ENCODE measurements at places on chromosomes 2 and 18.

DNA sequence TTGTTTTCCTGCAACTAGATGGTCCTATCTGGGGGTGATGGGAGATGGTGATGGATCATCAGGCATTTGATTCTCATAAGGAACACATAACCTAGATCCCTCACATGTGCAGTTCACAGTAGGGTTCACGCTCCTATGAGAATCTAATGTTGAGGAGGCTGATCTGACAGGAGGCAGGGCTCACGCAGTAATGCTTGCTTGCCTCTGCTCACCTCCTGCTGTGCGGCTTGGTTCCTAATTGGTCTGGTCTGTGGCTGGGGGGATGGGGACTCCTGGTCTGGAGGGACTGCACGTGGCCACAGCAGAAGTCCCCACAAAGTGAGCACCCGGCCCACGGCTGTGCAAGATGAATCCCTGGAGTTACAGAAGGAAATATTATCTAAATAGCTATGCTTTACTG lies 11.3 kb downstream of the MC5R start:
- no peak overlapping the region for H3K27ac ChIP-seq
- no peak for DNase-seq
- H3K36me3 ChIP-seq, result no peaks in the 10 kb centered on the region
- peaks cover 46% of the 10 kb centered on the region for H3K27me3 ChIP-seq
- H3K4me1 ChIP-seq, result no peaks in the 10 kb centered on the region
- H3K4me3 ChIP-seq, result no peak overlapping the region

GRCh38 chr2:151991010-151991409 lies 107.8 kb downstream of the CACNB4 start:
- no peaks in the 10 kb centered on the region for H3K36me3 ChIP-seq
- no peak overlapping the region for H3K27ac ChIP-seq
- H3K27me3 ChIP-seq, result no peaks in the 10 kb centered on the region
- H3K4me1 ChIP-seq, result no peaks in the 10 kb centered on the region

- H3K27ac ChIP-seq, result no peak overlapping the region
- no peaks in the 10 kb centered on the region for H3K27me3 ChIP-seq
- no peaks in the 10 kb centered on the region for H3K36me3 ChIP-seq
- H3K4me3 ChIP-seq, result no peak overlapping the region
- no peaks in the 10 kb centered on the region for H3K4me1 ChIP-seq
Observed at GRCh38 chr2:116935097-116935814, 879.2 kb upstream of the DDX18 start.

- H3K27me3 ChIP-seq, result peaks cover 55% of the 10 kb centered on the region
- H3K4me1 ChIP-seq, result no peaks in the 10 kb centered on the region
- H3K36me3 ChIP-seq, result no peaks in the 10 kb centered on the region
- no peak overlapping the region for H3K4me3 ChIP-seq
Observed at GRCh38 chr2:16525265-16525887, 140.3 kb downstream of the CYRIA start.

- peaks cover 24% of the 10 kb centered on the region for H3K4me1 ChIP-seq
- no peak for DNase-seq
- no peak overlapping the region for H3K4me3 ChIP-seq
- H3K36me3 ChIP-seq, result no peaks in the 10 kb centered on the region
- no peak overlapping the region for H3K27ac ChIP-seq
Observed at GRCh38 chr2:240210198-240210965, 69.9 kb upstream of the OTOS start.

- H3K27ac ChIP-seq, result no peak overlapping the region
- H3K36me3 ChIP-seq, result no peaks in the 10 kb centered on the region
- no peak for DNase-seq
- H3K4me1 ChIP-seq, result no peaks in the 10 kb centered on the region
Observed at GRCh38 chr2:153474876-153475435, 3.6 kb downstream of the RPRM start.

- peaks cover 23% of the 10 kb centered on the region for H3K4me1 ChIP-seq
- H3K36me3 ChIP-seq, result no peaks in the 10 kb centered on the region
- DNase-seq, result no peak
Observed at GRCh38 chr2:231009236-231009919, 13.5 kb downstream of the SPATA3 start.

DNA sequence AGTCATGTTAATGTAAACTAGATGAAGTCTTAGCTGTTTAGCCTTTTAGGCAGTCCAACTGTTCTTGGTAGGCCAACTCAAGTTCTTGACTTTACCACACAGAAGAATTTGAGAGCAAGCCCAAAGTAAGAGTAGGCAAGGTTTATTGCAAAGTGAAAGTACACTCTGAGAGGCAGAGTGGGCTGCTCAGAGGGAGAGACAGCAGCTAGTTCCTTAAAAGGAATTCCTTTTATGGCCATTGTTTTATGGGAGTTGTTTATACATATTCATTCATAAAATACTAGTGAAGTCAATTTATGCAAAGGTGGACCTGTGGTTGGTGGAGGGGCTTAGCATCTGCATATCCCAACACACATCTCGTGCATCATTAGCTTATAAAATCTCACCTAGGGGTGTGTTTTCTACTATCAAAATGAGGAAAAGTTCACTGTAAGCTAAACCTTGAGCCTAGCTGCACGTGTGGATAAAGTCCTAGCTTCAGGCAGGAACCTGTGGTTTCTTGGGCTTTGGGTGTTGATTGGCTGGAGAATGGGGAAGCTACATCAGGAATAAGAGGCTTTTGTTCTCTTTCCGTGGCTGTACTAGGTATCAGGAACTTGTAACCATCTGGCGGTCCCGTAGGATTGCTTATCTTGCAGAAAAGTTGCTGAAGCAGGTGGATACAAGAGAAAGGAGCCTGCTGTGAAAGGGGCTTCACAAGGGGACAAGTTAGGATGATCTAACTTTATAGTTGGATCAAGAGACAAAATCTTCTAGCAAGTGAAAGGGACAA lies 110.4 kb upstream of the GULP1 start:
- no peak for DNase-seq
- no peak overlapping the region for H3K27ac ChIP-seq
- no peaks in the 10 kb centered on the region for H3K36me3 ChIP-seq

DNA sequence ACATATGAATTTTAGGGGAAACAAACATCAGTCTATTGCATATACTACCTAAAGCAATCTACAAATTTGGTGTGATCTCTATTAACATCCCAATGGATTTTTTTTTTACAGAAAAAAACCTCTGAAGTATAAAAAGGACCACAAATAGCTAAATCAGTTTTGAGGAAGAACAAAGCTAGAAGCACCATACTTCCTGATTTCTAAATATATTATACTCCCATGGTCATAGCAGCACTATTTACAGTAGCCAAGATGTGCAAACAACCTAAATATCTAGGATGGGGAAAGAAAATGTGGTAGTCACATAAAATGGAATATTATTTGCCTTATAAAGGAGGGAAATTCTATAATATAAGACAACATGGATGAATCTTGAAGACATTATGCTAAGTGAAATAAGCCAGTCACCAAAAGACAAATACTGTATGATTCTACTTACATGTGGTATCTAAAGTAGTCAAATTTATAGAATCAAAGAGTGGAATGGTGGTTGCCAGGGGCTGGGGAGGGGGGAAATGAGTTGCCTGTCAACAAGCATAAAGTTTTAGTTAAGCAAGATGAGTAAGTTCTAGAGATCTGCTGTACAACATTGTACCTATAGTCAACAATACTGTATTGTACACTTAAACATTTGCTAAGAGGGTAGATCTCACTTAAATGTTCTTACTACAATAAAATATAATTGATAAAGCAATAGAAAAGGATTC lies 17.6 kb upstream of the CASP8 start:
- H3K27me3 ChIP-seq, result no peaks in the 10 kb centered on the region
- no peak overlapping the region for H3K4me3 ChIP-seq
- no peak overlapping the region for H3K27ac ChIP-seq

GRCh38 chr2:37686792-37687526 lies 15.5 kb upstream of the CDC42EP3 start:
- H3K4me3 ChIP-seq, result no peak overlapping the region
- H3K27me3 ChIP-seq, result no peaks in the 10 kb centered on the region
- H3K27ac ChIP-seq, result no peak overlapping the region
- no peak for DNase-seq
- peaks cover 30% of the 10 kb centered on the region for H3K4me1 ChIP-seq
- no peaks in the 10 kb centered on the region for H3K36me3 ChIP-seq

DNA sequence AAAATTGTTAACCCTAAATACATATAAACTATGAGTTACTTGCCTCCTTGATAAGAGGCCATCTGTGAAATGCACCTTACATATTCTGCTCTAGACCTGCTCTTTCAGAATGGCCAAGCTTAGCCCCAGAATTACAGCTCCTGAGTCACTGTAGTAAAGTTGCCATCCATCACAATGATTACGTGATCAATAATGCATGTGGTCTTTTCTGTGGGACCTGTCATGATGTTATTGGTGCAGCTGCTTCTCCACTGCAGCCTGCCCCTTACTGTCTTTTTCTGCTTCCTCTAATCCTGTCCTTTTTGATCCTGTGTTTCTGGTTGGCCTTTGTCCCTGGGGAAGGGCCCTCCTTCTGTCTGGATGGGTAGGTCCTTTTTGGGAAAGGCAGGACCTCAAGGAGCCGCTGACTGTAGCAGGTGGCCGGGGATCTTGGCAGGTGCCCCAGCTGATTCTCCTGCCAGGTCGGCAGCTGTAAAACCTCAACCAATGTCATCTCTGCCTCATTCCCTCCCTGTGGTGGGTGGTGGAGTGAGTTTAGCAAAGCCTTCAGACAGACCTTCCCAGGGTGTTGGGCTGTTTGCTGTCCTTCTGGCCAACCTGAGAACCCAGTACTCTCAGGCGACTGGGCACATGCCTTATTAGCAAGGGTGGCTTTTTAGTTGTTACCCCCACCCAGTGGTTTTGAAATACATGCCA lies 126.2 kb upstream of the EML6 start:
- H3K27me3 ChIP-seq, result no peaks in the 10 kb centered on the region
- DNase-seq, result no peak
- no peak overlapping the region for H3K4me3 ChIP-seq

DNA sequence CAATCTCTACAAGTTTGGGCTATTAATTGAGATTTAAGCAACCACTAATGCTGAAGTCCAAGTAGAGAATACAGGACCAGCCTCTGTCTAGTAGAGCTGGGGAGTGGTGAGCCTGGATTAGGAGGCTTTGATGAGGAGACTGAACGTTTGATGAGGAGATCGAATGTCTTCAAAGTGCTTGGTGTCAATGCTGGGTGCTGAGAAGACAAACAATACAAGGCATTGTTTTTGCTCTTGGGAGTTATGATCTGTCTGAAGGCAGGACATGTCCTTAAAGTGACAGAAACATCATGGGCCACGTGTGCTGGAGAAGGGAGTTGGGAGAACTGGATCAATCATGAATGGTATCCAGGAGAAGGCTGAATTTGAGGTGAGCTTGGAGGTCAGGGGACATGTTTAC lies 143.6 kb downstream of the SPHKAP start:
- no peak overlapping the region for H3K27ac ChIP-seq
- DNase-seq, result no peak
- no peaks in the 10 kb centered on the region for H3K27me3 ChIP-seq

- H3K27ac ChIP-seq, result no peak overlapping the region
- no peak overlapping the region for H3K4me3 ChIP-seq
- H3K4me1 ChIP-seq, result peaks cover 13% of the 10 kb centered on the region
Observed at GRCh38 chr2:138090330-138090729, 126.1 kb downstream of the HNMT start.

GRCh38 chr2:27844821-27845255 lies 45.3 kb downstream of the RBKS start:
- H3K27ac ChIP-seq, result no peak overlapping the region
- no peaks in the 10 kb centered on the region for H3K27me3 ChIP-seq
- no peak for DNase-seq
- H3K4me3 ChIP-seq, result no peak overlapping the region
- no peaks in the 10 kb centered on the region for H3K4me1 ChIP-seq
- no peaks in the 10 kb centered on the region for H3K36me3 ChIP-seq

- peak overlapping the region; percentile 52 for H3K27ac ChIP-seq
- H3K4me3 ChIP-seq, result peak overlapping the region; percentile 70
- peaks cover 16% of the 10 kb centered on the region for H3K4me1 ChIP-seq
Observed at GRCh38 chr18:26656944-26657536, 108.7 kb upstream of the KCTD1 start.

- no peak overlapping the region for H3K4me3 ChIP-seq
- DNase-seq, result no peak
- H3K27ac ChIP-seq, result no peak overlapping the region
Observed at GRCh38 chr2:43161650-43162510, 64.5 kb downstream of the ZFP36L2 start.

- no peak for DNase-seq
- no peaks in the 10 kb centered on the region for H3K4me1 ChIP-seq
- no peak overlapping the region for H3K4me3 ChIP-seq
- H3K27ac ChIP-seq, result no peak overlapping the region
- no peaks in the 10 kb centered on the region for H3K36me3 ChIP-seq
Observed at GRCh38 chr2:191128172-191128910, 22.5 kb downstream of the STAT4 start.

- H3K36me3 ChIP-seq, result no peaks in the 10 kb centered on the region
- H3K4me1 ChIP-seq, result no peaks in the 10 kb centered on the region
- no peak overlapping the region for H3K27ac ChIP-seq
- no peak for DNase-seq
Observed at GRCh38 chr2:60538101-60538500, 15.4 kb downstream of the BCL11A start.

DNA sequence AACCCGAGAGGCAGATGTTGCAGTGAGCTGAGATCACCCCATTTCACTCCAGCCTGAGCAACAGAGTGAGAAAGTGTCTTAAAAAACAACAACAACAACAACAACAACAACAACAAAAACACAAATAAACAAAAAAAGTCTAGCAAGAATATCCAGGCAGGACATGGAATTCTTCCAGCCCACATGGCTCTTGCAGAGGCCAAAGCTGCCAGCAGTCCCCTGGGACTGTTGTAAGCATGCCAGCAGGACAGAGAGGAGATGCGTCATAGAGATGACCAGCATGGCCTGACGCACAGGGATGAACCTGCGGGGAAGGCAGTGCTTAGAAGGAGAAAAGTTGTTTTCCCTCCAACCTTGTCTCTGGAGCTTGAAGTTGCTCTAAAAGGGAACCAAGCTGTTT lies 182.3 kb upstream of the PGAP1 start:
- no peaks in the 10 kb centered on the region for H3K27me3 ChIP-seq
- H3K4me1 ChIP-seq, result peaks cover 16% of the 10 kb centered on the region
- H3K27ac ChIP-seq, result no peak overlapping the region
- H3K36me3 ChIP-seq, result no peaks in the 10 kb centered on the region

DNA sequence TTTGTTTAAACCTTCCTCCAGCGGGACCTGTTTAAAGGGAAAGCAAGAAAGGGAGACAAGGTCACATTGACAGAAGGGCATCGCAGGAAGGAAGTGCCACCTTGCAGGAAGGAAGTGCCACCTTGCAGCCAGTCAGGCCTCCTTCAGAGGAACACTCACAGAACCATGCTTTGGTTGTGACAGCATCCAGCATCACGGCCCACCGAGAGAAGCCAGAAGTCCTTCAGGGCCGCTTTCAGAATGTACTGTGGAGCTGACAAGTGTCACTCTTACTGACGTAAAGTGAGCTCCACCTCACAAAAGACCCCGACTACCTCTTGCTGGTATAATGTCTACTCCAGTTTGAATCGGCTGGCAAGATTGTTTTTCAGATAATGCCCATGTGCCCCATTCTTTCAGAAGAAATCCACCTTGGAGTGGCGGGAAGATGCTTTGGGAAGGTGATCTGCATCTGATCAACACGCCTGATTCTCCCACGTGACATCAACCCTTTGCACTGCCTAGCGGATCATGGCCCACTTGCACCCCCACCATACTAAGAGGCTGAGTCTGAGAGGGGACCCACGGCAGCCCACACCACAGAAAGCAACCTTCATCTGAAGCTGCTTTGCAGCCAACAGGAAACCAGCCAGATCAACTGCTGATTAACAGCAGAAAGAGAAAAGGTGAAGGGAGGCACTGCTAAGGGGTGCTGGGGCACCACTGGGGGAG lies 99.8 kb downstream of the UXS1 start:
- no peak overlapping the region for H3K4me3 ChIP-seq
- no peaks in the 10 kb centered on the region for H3K27me3 ChIP-seq
- no peak for DNase-seq
- no peaks in the 10 kb centered on the region for H3K4me1 ChIP-seq
- no peaks in the 10 kb centered on the region for H3K36me3 ChIP-seq

All from PC-9 (cell line).